ENCODE measurements at places on chromosomes 5 and 9.

GRCh38 chr5:153938191-153938842 is 100.4 kb downstream of the FAM114A2 start:
- no peak for DNase-seq

- no peak for DNase-seq
Observed at GRCh38 chr5:150153957-150154617, 1.6 kb downstream of the PDGFRB start.

DNA sequence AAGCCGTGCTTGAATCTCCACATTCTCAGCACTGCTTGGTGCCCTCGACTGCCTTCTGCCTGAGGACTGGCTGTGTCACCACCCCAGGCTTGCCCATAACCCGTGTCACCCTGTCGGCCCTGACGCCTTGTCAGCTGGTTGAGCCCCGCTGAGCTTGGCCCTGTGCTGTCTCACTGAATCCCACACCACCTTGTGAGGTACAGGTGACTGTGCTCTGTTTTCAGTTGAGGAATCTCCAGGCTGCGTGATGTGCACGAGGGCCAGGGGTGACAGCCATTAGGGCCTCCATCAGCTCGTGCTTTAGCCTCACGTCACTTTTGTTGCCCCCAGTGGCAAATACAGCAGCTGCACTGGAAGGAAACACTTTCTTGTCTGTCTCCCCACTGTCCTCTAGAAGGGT is 90.7 kb downstream of the CACNA1B start:
- no peak for DNase-seq

DNA sequence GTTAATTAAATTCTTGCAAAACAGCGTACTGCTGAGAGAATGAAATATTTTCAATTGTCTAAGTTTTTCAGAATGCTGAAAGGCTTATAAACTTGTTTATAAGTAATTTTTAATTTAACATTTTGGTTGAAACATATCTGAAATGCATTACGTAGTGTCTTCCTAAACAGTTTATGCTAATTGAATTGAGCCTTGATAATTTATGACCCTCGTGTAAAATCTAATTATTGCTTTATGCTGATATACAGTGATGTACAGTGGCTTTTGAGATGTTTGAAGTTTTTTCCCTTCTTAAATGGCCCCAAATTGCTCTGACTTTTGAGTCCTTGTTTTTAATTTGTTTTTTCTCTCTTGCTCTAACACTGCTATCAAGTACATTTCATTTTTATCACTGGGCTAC is 262.7 kb downstream of the FBXL7 start:
- no peak for DNase-seq

DNA sequence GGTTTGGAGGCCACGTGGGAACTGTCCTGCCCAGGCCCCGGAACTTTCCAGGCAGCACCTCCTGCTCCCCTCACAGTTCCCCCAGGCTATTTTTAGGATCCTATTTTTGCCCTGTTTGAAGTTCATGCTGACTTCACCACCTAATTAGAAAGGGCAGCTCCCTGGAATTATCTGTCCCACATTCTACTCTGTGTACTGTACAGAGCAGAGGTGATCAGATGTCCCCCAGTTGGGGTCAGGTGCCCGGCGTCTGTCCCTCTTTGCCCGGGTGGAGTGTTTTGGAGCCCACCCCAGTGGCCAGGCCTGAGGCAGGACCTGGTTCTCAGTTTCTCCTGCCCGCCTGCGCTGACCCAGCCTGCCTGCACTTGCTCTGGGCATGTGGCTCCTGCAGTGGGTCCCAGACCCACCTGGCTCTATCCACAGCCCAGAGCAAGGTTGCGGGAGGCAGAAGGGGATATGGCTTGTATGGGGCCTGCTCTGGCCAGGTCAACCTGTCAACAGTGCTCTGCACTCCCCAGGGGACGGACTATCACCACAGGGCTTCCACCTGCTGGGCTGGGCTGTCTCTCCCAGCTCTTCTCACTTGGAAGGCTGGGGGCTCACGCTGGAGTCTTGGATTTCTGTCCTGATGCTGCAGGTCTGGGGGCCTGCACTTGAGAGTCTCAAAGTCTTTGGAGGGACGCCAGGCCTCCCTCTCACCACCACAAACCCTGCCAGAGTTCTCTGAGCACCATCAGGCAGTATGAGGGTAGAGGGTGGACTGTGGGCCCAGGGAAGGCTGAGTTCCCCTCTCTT is 268.3 kb downstream of the GADD45G start:
- no peak for DNase-seq

GRCh38 chr9:98132158-98132557 is 13.1 kb upstream of the TRIM14 start:
- no peak for DNase-seq

GRCh38 chr5:42566652-42567295 is 143.5 kb downstream of the GHR start:
- no peak for DNase-seq

- DNase-seq, result no peak
Observed at GRCh38 chr5:159880676-159881075, 35.6 kb upstream of the ADRA1B start.

Data from 8988T (cell line).